NAMALWA (cell line): ENCODE measurements at places on chromosomes 12 and 14.

- no peak for DNase-seq
Observed at GRCh38 chr12:116133149-116133548, 144.3 kb downstream of the MED13L start.

DNA sequence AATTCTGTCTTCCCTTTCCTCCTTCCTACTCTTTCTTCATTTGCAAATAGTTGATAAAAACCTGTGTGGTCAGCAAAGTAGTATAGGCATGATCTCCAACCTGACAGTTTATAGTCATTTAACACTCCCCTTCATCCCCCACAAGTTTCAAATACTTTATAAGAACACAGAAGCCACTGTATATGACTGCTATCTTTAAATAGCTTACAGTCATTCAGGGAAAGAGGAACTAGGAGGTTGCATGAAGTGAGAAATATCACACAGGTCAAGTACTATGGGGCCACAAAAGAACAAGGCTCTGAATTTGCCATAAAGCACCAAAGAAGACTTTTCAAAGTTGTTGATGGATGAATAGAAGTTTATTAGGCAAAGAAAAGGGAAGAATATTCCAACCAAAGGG lies 431.3 kb downstream of the NPAS3 start:
- DNase-seq, result no peak

- DNase-seq, result no peak
Observed at GRCh38 chr14:57979376-57980048, 113.6 kb upstream of the SLC35F4 start.

DNA sequence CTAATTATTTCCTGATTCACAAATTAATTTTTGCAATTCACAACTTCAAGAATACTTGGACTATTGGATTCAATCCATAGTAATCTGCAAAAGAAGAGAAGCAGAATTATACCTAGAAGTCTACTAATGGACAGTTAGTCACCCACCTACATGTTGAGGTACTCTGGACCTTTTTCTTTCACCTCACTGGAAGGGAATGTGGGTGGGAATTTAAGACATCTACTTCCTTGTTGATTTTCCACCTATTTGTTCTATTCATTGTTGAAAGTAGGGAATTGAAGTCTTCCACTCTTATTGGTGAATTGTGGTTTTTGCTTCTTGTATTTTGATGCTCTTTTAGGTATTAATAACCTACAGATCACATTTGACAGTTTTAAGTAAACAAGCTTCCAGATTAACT lies 11.0 kb downstream of the RESF1 start:
- no peak for DNase-seq

DNA sequence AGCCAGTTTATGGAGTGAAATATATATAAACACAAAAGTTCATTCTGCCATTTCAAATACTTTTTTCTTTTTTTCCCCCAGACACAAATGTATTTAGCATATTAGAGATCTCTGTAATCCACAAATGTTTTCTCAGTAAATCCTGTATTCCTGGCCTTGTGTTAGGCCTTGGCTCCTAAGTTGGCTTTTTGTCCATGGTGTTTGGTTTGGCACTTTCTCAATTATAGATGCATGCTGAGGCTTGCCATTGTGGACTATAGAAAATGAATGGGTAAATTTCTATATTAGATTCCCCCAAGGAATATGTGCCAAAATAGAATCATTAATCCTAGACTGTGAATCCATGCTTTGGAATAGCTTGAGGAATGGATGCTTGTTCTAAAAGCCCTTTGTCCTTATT lies 17.0 kb downstream of the RIC8B start:
- DNase-seq, result no peak

DNA sequence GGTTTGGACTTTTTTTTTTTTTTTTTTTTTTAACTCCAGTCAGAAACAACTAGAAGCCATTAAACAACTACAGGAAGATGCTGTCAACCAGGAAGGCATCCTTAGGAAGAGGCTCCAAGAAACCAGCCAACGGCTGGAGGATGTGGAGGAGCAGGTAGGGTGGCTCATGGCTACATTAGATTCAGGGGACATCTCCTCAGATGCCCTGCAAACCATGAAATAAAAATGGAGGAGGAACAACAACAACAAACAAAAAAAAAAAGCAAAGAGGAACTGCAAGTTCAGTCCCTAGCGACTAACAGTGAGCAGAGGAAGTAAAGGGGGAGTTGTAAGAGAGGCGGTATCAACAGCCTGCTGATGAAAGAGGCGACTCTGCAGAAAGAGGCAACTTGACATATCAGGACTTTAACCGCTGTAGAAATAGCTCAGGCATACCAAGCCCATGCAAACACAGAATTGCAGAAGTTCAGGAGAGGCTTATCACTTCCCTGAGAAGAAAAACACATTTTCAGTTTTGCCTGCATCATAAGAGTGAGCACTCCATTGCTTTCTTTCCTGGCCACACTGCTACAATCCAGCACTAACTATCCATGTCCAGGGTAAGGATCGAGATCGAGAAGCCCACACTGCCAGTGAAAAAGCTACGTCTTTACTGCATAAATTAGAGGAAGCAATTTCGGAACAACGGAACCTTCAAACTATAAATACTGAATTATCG lies 103.5 kb upstream of the BCAT1 start:
- DNase-seq, result peak; percentile 98

GRCh38 chr14:85675957-85676356 lies 146.0 kb downstream of the FLRT2 start:
- no peak for DNase-seq

GRCh38 chr12:46266382-46266791 lies 2.5 kb downstream of the SLC38A1 start:
- peak; percentile 68 for DNase-seq

DNA sequence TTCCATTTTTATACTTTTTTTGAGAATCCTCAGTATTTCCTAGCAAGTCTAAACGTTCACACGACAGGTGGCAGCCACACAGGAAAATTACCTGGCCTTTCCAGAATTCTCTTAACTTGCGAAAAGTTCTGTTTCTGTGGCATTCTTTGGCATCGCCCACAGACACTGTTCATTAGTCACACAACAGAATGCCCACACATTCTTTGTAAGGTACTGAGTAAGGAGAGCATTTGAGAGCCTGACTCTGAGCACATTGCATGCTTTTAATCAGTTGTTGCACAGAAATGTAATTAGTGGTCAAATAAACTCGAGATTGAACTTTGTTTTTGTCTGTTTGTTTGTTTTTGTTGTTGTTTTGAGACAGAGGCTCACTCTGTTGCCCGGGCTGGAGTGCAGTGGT lies 52.4 kb downstream of the LMNTD1 start:
- no peak for DNase-seq
